Pancreas (tissue), 10 donors: ENCODE measurements at places on chromosomes 3 and 15.

GRCh38 chr3:71370467-71370866, 213.1 kb downstream of the FOXP1 start:
- no peak for DNase-seq

DNA sequence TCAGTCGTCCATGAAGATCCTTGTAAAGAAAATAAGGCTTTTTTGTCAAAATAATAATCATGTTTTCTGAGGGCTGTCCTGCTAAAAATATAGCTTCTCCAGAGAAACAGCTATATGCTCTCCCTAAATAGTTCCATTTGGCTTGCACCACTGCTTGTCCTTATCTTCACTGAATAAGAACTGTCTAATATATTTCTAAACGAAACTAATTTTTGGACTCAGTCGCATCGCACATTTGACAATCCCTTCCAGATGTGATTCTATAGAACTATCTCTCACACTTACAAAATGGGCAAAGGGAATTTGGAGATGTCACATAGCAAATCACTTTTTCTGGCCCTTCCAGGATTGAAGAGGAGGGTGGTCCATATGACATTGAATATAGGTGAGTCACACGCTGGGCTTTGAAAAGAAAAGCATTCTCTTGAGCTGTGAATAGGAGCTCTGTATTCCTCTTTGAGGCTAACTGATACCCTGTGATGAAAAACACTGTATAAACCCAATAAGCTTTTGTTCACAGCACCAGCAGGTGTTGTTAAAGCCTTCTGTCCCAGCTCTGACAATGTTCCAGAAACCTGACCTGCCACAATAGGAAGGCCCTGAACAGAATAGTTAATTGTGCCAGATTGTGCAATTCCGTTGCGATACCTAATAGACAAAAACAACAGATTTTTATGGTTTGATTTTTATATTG, 1144.2 kb downstream of the ROBO2 start:
- DNase-seq, result no peak

GRCh38 chr3:138203938-138204337, 16.8 kb downstream of the ARMC8 start:
- no peak for DNase-seq

DNA sequence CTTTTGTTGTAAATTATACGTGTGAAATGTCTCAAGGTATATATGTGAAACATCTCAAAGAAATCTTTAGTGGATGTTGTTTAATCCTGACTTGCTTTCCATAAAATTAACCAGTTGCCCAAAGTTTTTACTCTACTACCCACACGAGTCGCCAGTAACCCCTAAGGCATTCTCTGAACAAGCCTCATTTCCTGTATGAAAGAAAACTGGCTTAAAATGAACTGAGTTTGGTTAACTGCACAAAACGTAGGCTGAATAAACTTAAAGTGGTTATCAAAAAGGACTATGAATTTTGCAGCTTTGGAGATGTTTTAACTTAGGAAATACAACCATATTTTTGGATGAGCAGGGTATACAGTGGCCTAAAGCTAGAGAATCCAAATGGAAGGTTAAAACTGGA, 2.7 kb upstream of the APPL1 start:
- no peak for DNase-seq

DNA sequence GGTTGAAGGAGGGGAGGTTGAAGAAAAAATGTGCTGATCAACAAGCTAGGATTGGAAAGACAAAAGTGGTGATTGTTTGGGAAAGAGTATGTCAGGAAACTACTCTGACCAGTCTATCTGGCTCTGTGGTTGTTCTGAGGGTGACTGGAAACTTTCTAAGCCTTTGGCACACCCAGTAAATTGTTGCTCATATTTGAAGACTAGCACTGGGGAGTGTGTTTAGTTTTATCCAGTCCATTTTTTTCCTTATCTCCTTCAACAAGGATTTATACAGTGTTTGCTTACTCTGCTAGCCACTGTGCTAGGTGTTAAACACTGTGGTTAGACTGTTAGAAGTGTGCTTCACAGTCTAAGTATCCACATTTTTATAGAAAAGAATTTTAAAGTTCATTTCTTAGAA, 28.8 kb downstream of the PPM1L start:
- DNase-seq, result no peak

GRCh38 chr3:12513694-12514446, 29.6 kb downstream of the TSEN2 start:
- no peak for DNase-seq

GRCh38 chr15:96366526-96366877, 36.0 kb downstream of the NR2F2 start:
- DNase-seq, result no peak

DNA sequence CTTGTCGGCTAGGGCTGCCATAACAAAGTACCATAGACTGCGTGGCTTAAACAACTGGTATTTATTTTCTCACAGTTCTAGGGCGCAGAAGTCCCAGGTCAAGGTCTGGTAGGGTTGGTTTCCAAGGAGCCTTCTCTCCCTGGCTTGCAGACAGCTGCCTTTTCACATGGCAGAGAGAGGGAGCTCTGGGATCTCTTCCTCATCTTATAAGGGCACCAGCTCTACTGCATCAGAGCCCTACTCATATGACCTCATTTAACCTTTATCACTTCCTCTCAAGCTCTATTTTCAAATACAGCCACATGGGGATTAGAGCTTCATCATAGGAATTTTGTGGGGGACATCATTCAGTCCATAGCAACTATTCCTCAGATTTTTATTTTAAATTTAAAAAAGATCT, 17.6 kb upstream of the PAQR9 start:
- no peak for DNase-seq

GRCh38 chr3:99972380-99973104, 141.8 kb downstream of the FILIP1L start:
- no peak for DNase-seq

DNA sequence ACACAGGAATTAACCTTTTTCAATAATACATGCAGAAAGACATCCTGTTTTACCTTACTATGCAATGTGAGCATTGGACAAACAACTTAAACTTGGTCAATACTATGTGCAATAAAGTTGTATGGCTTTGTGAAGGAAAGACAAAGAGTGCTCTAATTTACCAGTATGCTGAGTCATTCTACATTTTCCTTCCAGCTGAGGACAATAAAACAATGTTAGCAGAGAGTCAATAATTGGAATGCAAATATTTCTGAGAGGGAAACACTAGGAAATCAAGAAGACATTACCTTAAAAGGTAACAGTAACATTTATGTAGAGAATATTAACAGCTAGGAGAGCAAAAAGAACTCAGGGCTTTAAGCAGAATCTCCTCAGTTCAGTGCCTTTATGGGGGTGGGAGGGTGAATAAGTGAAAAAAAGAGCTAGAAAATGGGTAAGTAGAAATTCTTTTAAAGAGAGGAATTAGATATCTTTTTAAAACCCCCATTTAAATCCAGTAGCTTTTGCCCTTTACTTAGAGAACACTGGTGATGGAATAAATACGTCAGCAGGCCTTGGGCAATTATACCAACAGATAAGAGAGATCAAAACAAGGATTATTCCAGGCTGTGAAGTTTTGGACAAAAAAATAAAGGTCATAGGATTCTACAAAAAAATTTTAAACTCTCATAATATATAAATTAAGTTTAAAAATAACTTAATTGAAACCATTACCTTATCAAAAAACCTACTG, 11.6 kb upstream of the HGD start:
- no peak for DNase-seq

GRCh38 chr3:27880969-27881892, 159.1 kb upstream of the EOMES start:
- no peak for DNase-seq

- no peak for DNase-seq
Measured at GRCh38 chr15:43881944-43882343, 55.1 kb downstream of the WDR76 start.

- DNase-seq, result no peak
Measured at GRCh38 chr3:67076607-67077006, 78.5 kb downstream of the KBTBD8 start.

DNA sequence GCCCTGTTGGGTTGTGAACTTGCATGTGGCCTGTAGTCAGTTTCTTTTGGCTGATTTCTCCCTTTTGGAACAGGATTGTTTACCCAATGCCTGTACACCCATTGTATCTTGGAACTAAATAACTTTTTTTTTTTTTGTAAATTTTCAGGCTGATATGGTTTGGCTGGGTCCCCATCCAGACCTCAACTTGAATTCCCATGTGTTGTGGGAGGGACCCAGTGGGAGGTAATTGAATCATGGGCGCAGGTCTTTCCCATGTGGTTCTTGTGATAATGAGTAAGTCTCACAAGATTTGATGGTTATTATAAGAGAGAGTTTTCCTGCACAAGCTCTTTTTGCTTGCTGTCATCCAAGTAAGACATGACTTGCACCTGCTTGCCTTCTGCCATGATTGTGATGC, 253.8 kb upstream of the GBE1 start:
- DNase-seq, result no peak

DNA sequence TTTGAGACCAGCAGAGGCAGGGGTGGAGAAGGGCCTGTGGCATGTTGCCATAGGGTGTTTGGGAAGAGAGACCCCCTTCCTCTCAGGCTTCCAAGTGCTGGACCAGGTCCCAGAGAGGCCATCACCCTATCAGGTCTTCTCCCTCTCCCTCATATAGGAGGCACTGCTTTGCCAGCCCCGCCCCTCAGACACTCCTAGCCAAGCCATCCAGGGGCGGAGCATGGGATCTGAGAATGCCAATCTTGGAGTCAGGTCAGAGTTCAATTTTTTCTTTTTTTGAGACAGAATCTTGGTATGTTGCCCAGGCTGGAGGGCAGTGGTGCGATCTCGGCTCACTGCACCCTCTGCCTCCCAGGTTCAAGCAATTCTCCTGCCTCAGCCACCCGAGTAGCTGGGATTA, 32.7 kb downstream of the CRABP1 start:
- DNase-seq, result no peak

GRCh38 chr15:35626571-35627318, 80.8 kb upstream of the DPH6 start:
- DNase-seq, result no peak

- DNase-seq, result no peak
Measured at GRCh38 chr15:57943171-57943570, 122.3 kb downstream of the ALDH1A2 start.

DNA sequence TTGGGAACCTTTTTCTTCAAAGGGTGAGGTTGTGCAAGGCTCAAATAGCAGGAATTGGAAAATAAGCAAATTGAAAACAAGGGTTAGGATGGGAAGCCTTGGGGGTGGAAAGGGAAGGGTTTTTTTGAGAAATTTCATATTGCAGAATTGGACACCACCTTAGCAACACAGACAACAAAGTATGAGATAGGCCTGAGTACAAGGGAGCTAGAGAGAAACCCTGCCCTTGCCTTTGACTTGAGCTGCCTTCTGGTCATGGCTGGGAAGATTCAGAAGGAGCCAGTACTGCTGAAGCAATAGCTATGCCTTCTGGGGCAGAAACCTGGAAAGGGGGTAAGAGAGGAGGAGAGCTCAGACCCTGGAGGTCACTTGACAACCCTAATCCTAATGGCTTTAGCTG, 445.6 kb downstream of the ERC2 start:
- no peak for DNase-seq

GRCh38 chr3:26624209-26624765, 1.7 kb downstream of the LRRC3B start:
- DNase-seq, result no peak

DNA sequence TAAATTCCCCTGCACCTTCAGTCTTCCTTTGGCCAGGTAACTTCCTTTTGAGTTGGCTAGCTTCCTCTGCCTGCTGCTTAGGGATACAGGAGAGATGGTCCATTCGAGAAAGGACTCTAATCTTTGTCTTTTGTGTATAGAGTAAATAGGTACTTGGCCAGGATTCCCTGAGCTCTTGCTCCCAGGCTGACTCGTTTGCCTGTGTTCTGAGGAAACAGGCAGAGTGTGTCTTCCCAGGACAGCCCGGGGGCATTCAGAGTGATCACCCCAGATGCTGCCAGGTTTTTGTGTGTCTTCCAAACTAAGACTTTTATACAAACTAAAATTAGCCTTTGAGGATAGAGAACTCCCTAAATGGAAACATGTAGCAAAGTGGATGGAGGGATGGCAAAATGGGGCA, 39.5 kb downstream of the TMEM108 start:
- no peak for DNase-seq

DNA sequence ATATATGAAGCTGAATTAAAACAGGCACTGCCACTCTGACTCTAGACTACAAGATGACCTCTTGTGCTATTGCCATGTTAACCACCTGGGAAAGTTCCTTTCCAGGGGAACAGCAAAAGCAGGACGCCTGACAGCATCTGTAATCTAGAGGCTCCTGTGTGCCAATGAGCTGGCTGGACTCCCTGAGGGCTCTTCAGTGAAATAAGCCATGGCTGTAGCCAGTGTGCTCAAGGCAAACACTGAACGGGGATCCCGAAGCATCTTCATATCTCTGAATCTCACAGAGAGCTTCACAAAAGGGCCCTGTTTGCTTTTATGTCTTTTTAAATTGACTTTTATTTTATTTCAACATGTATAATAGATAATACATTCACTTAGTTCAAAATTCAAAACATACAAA, 57.2 kb downstream of the BFSP2 start:
- no peak for DNase-seq

DNA sequence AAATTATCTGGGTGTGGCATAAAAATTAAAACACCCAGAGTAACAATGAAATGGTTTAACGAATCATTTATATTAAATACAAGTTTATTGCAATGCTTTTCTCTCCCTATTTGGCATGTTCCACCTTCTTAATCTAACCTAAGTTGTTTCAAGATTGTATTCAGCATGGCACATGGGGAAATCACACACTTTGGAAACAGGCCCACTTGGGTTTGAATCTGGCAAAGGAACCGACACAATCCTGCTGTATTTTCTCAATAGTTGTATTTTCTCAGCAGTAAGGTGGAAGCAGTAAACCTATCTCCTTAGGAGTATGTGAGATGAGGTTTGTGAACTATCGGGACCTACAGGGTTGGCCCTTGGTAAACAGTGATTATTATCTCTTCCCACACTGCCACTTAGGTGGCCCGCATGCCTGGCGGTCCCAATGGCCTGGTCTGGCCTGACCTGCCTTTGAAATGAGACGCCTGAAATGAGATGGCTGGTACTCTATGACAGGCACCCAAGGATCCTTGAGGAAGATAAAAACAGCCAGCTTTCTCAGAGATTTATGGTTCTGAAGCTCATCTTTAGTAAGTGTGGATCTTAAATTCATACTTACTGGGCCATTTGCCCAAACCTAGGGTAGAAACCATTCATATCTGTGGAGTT, 45.3 kb upstream of the VILL start:
- DNase-seq, result no peak

DNA sequence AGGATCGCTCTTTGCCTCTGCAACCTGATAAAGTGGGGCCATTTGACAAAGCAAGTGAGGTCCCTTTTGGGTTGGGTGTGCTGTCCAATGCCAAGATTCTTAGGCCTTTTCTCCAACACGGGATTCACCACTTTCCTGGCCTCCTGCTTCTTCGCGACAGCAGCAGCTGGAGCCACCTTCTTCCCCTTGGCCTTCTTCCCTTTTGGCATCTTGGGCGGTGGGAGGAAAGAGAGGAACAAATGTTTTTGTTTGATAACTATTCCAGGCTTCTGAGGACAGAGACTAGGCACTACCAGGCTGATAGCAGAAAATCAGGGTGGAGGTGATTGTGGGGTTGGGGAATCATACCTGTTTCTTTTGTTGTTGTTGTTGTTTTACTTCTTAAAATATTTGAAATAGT, 30.0 kb upstream of the FAM81A start:
- no peak for DNase-seq
